NCI-H1417 treated with DMSO at 0.1 percent for 48 hours (cell line): ENCODE measurements at places on chromosomes 3 and 15.

DNA sequence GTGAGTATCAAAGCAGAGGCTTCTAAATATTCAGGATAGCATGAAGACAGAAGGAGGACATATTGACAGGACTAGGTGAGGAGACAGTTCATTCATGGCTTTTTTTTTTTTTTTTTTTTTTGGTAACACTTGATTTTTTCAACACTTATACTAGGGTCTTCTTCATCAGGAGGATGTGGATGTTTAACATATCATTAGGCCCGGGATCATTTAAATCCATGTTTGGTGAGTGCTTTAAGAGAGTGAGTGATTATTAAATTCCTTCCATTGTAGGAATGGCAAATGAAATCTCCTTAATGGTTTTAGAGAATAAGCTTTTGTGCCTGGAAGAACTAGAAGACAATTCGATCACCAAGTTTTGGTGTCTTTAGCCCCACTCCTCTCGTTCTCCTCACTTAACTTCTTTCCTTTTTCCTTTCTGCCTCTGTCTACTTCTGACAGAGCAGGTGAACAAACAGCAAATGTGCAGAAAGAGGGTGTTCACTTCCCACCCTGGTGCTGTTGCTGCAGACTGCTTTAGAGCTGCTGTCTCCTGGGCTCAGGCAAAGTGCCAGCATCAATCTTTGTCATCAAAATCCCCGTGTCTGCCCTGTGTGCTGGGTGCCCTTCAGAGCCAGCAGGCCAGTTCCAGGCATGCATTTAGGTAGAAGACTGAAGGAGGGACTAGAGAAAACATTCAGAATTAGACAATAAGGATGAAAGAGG, 35.6 kb upstream of the RAB11A start:
- no peak for DNase-seq

- peak; percentile 62 for DNase-seq
Observed at GRCh38 chr15:80031841-80032240, 27.6 kb upstream of the ZFAND6 start.

DNA sequence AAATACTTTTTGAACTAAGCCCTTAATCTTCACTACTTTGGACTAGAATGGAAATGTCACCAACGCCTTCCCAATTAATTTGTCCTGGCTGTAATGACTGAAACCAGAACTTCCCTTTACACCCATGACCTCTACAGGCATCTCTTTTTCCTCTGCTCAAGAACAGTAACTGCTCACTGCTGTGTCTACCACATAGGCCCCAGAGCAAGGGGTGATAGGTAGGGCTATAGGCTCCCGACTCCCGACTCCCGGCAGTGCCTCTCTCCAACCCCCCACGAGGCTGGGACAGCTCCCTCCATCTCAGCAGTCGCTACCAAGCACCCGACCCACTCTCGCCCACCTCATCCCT, 384 bp upstream of the LEKR1 start:
- no peak for DNase-seq

- no peak for DNase-seq
Observed at GRCh38 chr15:31214864-31215489, 111.7 kb upstream of the KLF13 start.

GRCh38 chr3:132418916-132419315, 1.6 kb downstream of the DNAJC13 start:
- DNase-seq, result no peak

DNA sequence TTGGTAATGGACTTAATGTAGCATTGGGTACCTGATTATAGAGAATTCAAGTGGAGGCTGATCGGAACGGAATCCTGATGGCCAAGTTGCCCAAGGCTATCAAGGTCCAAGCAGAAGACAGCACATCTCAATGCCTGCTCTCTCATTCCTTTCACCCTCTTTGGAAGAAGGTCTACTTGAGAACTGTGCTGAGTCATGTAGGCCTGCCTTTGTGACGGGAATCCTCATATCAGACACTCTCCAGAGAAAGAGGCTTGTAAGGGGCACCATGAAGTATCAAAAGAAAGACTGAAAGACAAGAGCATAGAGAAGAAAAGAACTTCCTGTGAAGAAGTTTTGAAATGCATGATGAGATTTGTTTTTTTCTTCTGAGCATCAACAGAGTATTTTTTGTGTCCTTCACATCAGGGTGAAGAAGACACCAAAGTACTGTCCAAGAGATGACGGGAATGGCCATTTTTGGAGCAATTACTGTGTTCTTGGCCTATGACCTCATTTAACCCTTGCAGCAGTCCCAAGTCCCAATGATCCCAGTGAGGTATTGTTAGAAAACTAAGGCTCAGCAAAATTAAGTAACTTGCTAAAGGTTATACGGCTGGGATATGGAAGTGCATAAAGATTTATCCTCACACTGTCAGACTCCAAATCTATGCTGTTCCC, 13.2 kb upstream of the LARP6 start:
- DNase-seq, result no peak

DNA sequence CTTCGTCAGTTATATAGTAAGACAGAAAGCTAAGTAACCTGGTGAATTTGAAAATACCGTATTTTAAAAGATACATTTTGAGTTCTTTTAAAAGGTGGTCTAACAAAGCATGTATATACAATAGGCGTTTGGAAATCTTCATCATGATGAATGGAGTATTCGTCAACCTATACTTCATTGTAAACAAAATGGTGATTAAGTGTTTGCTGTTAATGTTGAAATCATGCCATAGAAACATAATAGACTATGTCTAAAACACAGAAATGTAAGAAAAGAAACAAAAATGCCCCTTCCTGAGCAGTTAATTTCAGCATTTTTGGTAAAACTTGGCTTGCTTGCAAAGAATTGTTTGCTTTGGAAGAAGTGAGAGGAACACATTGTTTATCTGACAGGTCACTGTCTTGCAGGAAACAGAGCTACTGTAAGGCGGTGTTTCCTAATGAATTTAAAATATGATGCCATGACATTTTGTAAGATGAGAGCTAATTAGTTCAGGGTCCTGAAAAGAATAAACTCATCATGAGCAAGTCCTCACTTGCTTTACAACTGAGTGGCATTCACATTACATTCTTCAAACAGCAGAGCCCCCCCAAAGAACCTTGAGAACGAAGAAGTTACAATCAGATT, 126.7 kb downstream of the SERPINI1 start:
- DNase-seq, result no peak

DNA sequence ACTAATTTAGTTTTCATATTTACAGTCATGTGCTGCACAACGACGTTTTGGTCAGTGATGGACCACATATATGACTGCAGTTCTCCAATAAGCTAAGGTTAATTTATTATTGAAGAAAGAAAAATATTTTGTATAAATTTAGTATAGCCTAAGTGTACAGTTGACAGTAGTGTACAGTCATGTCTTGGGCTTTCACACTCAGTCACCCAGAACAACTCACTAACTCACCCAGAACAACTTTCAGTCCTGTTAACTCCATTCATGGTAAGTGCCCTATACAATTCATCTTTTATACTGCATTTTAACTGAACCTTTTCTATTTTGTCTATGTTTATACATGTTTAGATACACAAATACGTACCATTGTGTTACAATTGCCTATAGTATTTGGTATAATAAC, 3.8 kb upstream of the GABRR3 start:
- no peak for DNase-seq

GRCh38 chr3:167507954-167508353, 34.1 kb upstream of the SERPINI2 start:
- DNase-seq, result no peak

- DNase-seq, result no peak
Observed at GRCh38 chr3:43998370-43998835, 243.3 kb upstream of the TOPAZ1 start.

DNA sequence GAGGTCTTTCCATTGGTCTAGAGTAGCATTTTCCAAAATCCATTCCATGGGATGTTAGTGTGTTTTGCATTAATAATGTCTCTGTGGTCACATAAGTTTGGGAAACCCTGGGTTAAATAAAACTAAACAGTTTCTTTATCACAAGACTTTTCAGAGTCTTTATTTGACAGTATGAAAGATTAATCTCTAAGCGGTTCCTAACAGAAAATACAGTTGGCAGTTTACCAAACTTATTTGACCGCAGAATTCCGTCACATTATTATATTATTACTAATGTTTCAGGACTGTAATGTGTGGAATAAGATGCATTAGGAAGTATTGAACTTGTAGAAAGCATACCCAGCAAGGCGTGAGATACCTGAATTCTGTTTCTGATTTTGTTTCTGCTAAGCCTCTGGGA, 71.5 kb upstream of the ADAMTSL3 start:
- no peak for DNase-seq

GRCh38 chr3:74456166-74456565, 158.3 kb downstream of the CNTN3 start:
- no peak for DNase-seq

- DNase-seq, result no peak
Observed at GRCh38 chr15:38072348-38073177, 138.1 kb downstream of the TMCO5A start.

GRCh38 chr3:143242101-143242500, 122.5 kb downstream of the CHST2 start:
- DNase-seq, result no peak

GRCh38 chr3:194871864-194872668, 186.4 kb downstream of the FAM43A start:
- no peak for DNase-seq

- no peak for DNase-seq
Observed at GRCh38 chr15:28105224-28105791, 6.2 kb upstream of the OCA2 start.

GRCh38 chr3:56904552-56905215, 102.9 kb upstream of the ARHGEF3 start:
- no peak for DNase-seq

GRCh38 chr3:184178521-184179138, 4.0 kb downstream of the AP2M1 start:
- no peak for DNase-seq
